Activated gamma-delta T cell treated with Interleukin-2 at 50 U/mL for 16 hours (primary cell): ENCODE measurements at places on chromosomes 3 and 15.

DNA sequence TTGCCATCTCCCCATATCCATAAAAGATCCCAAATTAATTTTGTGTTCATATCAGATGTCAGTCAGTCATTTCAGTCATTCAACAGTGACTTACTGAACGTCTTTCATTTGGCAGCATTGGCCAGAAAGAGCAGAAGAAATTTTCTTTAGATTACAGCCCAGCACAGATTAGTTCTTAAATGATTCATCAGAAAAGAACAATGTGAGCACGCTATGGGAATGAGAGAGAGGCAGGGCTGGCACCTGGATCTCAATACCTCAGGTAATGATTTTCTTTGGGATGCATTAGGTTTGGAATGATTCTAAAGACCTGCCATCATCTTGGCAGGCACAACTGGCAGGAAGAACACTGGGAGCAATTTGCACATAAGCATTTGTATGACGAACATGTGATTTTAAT, 41.6 kb downstream of the FBN1 start:
- DNase-seq = no peak

- no peak for DNase-seq
These were observed at the start of gene EPHA6 for GRCh38 chr3:96813820-96814650. Gene EPHA6 (plus strand): TSS chr3:96814594.

- no peak for DNase-seq
These were observed 158.8 kb downstream of the IL20RB start for GRCh38 chr3:137116619-137117018.

- no peak for DNase-seq
These were observed 48.2 kb downstream of the CRYGS start for GRCh38 chr3:186496016-186496415.
